NCI-H345 (cell line): ENCODE measurements at places on chromosomes 16 and 17.

GRCh38 chr17:164303-165235, 16.9 kb downstream of the DOC2B start:
- no peak for DNase-seq

DNA sequence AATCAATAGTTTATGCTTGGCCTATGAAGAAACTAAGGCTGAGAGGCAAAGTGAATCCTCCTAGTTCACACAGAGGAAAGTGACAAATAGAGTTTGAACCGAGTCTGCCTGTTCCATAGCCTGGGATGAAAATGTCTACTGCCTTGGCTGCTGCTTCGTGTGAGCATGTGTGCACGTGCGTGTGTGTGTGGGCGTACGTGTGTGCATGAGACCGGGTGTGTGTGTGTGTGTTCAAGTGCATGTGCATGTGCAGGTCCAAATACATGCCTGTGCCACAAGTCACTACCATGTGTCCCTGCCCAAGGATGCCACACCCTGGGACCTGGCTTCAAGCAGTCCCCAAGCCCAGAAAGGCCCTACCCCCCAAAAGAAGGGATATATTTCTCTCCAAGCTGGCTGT, 13.6 kb downstream of the SEZ6 start:
- no peak for DNase-seq

DNA sequence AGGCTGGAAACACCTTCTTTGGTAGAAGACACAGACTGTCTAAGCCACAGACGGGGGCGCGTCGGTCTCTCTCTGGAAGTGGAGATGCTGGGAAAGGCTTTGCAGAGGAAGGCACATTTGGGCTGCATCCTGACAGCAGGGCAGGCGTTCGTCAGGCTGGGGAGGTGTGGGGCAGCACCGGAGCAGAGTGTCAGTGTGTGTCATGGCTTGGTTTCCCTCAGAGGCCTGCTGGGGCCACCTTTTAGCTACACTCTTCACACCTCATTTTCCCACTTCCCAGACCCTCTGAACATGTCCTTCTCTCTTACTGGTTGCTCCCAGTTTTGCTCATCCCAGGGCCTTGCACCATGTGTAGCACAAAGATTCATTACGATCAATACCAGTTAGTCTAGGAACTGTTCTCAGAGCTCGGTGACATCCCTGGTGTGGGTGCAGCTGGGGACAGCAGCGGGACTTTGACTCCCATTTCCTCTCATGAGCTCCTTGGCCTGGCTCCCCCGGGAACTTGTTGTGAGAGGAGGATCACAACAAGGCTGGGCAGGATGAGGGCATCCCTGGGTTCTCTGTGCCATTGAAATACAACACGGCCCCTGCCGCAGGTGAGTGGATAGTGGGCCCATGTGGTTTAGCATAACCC, 33.1 kb downstream of the SMARCE1 start:
- no peak for DNase-seq

DNA sequence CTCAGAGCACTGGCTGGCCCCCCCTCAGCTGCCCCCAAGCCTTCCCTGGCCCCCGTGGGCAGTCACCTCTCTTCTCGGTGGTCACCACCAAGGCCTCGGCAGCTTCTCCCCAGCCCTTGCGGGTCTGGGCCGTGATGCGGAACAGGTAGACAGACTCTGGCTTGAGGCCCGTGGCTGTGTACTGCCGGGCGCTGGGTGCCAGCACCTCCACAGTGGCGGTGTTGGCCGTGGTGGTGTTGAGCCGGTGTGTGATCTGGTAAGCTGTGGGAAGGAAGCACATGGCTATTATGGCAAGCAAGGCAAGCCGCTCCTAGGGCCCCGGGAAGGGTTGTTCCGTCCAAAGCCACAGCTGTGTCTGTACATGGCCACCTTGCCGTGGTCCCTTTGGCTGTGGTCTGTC, 78.4 kb upstream of the CDC42EP4 start:
- DNase-seq = no peak

GRCh38 chr16:75660321-75660720, 12.7 kb downstream of the TERF2IP start:
- no peak for DNase-seq

DNA sequence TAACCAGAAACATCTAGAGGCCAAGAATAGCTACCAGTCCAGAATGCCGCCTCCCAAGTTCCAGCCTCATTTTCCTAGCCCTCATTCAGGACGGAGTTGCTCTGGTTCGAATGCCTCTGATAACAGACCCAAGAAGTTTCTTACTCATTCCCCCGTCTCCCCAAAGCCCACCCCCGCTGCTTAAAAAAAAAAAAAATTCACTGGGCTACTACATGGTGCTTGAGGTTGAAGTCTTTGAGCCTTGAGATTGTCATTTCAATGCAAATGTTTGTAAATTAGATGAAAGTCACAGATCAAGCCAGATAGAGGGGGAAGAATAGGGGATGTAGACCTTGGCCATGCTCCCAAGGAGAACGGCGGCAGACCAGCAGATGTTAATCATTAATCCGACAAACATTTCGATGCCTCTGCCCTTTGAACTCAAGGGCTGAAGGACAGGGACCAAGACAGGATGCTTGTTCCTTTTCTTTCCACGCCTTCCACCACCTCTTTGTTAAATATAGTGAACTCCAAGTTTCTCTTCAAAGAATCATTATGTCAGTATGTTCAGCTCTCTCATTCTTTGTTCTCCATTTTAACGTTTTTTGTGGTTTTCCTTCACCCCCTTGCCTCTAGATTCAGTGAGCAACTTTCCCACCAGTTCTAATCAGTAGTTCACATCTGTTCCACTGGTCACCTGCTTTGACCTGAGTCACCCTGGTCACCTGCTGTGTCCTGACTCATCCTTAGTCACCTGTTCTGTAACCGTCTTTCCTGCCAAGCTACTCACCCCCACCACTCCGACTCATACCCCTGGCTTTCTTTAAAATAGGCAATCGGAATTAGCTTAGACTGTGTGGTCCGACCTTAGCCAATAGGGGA, 190.3 kb downstream of the CPPED1 start:
- DNase-seq = no peak

- no peak for DNase-seq
Measured at GRCh38 chr16:12545792-12546342, 257.8 kb downstream of the CPPED1 start.

- peak; percentile 18 for DNase-seq
Measured at GRCh38 chr17:1956134-1956533, 69.0 kb downstream of the RTN4RL1 start.

- DNase-seq = no peak
Measured at GRCh38 chr17:17485420-17485819, 8.6 kb downstream of the MED9 start.

- no peak for DNase-seq
Measured at GRCh38 chr17:17957584-17957916, 14.7 kb downstream of the TOM1L2 start.

DNA sequence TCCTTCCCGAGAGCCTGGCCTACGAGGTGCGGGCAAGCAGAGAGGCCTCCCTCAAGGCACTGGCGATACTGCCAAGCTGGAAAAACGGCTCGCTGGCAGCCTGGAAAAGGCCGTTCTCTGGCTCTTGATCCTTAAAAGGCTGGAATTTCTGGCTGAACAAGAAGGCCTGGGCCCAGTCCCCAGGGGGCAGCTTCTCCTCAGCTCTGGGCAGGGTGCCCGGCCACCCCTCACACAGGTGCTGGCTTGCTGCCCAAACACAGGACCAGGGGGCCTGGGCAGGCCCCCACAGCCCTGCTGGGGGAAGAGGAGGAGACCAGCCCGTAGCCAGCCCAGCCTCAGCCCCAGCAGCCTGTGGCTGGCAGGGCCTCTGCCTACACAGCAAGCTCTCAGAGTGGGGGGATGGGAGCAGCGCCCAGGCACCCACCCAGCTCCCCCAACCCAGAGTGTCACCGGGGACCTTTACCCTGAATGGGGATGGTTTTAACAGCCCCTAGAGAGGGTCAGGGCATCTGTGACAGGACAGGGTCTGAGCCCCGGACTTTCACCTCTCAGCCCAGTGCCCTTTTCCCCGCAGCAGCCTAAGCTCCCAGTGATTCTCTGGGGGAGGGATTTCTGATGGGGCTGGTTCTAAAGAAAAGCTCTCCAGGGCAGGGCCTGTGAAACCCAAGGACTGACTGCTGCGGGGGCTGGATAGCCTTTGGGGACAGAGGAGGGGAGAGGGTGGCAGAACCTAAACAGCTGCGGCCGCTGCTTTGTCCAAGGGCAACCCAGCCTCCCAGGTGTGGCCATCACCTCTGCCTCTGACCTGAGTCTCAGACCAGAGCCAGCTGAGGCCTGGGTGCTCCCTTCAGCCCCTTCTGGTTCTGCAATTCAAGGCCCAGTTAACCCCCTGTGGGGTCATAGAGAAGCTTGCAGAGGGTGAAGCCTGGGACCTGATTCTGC, 38.6 kb upstream of the TOB1 start:
- DNase-seq = peak; percentile 90

GRCh38 chr17:56637254-56637653, 43.8 kb downstream of the NOG start:
- no peak for DNase-seq

GRCh38 chr17:47735536-47736011, 2.5 kb downstream of the TBX21 start:
- DNase-seq = no peak

GRCh38 chr16:83351846-83352245, 455.9 kb upstream of the HSBP1 start:
- DNase-seq = no peak

DNA sequence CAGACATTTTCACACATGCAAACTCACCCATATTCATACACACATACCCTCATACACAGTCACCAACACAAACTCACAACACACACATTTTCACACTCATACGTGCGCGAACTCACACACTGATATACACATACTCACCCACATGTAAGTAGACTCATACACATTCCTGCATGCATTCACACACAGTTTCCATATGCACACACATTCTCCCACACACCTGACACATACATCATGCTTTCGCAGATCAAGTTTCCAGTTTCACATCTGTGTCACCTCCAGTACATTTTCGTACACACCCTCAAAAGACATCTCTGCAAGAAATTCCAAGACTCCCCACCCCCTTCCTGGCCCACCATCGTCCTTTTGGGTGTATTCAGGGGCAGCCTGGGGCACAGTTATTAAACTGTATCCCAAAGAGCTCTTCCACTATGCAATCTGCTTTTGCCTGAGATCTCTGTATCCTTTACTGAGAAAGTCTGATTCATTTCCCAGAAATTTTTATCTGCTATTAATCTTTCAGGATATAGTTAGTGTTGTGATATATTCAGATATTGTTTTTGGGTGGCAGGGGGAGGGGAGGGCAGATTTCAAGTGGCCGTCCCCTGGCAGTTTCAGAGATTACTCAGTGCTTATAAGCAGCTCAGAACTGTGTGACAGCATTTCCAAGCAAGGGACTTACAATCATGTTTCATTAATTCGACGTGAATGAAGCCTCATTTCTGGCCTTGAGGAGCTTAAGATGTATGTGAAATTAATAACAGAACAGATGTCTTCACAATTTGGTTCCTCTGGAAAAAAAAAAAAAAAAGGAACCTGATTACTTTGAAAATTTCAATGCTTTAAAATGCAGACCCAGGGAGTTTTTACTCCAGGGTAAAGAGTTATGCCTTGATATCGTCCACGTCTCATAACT, 35.3 kb upstream of the MMP2 start:
- DNase-seq = no peak
